ENCODE measurements at places on chromosomes 11 and 22.

- DNase-seq: no peak
Observed at GRCh38 chr11:115453693-115454490, 50.3 kb downstream of the CADM1 start.

DNA sequence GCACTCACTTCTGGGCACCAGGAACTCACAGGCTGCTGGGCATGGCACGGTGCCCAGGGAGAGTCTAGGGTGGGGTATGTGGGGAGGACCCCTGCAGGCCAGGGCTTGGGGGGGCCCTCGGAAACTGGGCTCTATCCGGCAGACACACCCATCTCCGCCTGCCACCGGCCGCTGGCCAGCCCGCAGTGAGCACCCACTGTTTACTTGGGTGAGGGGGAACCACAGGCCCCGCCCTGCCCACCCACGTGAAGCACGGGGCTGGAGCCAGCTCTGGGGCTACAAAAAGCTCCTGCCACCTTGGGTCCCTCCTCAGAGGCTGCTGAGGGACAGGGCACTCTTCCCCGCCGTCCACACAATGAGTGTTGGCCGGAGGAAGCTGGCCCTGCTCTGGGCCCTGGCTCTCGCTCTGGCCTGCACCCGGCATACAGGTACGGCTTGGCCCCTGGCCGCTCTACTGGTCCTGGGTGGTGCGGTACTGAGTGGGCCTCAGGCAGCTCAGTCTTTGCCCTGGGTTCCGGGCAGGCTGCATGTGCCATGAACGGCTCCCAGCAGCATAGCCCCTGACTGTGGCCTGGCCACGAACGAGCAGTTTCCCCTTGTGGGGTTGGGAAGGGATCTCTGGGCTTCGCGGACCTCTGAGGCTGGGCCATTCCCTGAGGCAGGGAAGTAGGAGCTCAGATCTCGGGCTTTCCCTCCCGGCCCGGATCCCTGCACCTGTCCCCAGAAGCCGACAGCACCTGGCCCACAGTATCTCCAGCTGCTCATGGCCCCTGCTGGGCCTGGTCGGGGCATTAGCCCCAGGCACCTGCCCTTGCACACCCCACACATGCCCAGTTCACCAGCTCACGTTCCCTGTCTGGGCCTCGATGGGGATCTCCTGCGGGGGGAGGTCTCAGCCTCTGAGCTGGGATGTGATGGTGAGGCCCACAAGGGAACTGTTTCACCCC is at the start of gene MUC5AC:
TSS of gene MUC5AC (plus strand) at position 309 of the 947 bp plus-strand sequence. CDS start at position 356, 47 bp downstream.
- DNase-seq: no peak

DNA sequence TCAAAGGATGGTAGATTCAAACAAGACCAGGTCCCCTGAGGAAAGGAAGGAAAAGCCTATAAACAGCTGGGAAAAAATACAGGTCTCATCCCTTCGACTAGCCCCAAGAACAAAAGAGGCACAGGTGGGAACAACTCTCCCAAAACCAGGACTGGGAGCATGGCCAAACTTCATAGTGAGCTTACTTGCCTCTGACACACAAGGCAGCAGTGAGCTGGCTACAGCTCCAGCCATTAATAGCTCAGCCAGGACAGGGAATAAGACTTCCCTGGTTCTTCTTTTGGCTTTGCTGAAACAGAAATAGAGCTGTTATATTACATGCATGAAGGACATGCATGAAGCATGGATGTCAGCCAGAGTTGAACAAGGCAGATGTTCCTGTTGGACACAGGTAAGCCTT is at the start of gene OR10A2:
TSS of gene OR10A2 (plus strand) at position 97 of the 400 bp plus-strand sequence. CDS start 6,698 bp downstream, outside the sequence.
- DNase-seq: no peak

DNA sequence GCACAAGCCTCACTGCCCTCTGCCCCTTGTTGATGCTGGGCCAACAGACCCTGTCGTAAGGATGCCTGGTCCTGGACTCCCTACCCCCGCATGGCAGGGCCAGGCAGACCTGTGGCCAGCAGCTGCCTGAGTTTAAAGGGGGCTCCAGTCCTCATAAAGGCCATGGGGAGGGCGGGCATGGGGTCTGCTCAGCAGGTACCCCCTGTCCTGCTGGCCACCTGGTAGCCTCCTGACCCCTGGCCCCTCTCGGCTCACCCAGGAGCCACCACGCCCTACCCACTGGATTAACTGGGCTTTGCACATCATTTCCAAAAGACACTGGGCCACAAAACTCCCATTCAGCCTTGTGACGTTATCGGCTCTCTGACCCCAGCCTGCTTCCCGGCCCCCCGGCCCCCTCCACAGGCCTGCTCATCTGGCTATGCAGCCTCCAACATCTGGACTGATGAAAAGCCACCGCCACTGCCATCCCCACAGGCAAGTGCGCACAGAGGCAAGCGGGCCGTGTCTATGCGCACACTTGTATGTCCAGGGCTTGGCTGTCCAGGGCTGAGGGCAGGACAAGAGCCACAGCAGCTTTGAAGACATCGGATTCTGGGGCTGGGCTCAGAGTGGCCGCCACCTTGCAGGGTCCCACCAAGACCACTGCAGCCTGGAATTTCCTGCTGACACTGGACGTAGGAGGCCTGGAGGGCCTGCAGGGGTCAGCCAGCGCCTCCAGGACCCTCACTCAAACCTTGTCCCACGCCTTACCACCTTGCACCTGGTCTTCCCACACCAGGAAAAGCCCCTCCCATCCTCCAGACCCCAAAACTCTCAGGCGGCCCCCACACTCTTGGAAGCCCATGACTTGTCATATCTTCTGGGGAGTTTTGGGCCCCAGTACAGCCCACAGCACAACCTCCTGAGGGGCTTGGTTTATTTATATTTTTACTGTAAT is 48.7 kb downstream of the IGF2 start:
- no peak for DNase-seq

DNA sequence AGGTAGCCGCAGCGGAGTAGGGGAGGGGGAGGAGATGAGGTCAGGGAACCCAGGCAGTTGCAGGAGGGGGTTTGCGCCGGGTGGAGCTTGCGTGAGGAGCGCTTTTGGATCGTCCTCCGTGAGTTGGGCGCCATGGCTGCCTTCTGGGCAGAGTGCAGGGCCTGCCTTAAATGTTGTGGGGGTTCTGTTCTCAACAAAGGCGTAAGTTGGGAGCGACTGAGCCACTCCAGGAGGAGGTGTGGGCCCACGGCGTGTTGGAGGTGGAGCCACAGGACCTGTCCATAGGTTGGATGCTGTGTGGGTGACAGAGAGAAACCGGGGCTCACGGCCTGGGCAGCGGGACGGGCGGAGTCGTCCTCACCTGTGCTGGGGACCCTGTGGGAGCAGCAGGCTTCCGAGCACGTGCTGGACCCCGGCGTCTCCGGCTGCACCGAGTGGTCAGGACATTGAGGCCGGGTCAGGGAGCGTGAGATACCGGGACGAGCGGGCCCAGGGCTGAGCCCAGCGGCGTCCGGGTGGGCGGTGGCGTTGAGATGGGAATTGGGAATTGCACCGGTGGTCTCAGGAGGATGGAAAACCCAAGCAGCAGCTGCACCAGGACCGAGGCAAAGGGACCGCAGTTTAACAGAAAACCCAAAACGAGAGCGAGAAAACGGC is 977 bp upstream of the PGGHG start:
- DNase-seq: no peak

Data from right renal pelvis (tissue), 4 donors.